NCI-H1417 (cell line): ENCODE measurements at places on chromosomes 7 and 10.

GRCh38 chr7:158120316-158120715 is 467.3 kb downstream of the PTPRN2 start:
- DNase-seq, result no peak

DNA sequence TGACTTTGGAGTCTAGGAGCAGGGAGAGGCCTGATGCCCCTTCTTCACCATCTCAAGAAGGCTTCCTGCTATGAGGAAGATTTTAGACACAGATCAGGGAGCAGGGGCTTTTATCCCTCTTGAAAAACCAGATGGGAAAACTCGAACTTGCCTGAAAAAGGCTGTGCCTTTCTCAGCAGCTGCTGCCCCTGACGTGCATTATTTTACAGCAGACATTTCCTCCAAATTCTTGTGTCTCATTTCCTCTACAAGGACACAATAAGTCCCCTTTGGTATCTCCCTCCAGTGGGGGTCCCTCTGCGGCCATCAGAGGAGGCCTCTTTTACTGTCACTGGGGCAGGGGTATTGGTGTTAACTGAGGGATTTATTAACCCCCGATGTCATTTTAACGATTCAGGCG is 38.0 kb upstream of the AQP1 start:
- DNase-seq, result no peak

- no peak for DNase-seq
Observed at GRCh38 chr7:6725003-6725402, 18.3 kb upstream of the ZNF12 start.

DNA sequence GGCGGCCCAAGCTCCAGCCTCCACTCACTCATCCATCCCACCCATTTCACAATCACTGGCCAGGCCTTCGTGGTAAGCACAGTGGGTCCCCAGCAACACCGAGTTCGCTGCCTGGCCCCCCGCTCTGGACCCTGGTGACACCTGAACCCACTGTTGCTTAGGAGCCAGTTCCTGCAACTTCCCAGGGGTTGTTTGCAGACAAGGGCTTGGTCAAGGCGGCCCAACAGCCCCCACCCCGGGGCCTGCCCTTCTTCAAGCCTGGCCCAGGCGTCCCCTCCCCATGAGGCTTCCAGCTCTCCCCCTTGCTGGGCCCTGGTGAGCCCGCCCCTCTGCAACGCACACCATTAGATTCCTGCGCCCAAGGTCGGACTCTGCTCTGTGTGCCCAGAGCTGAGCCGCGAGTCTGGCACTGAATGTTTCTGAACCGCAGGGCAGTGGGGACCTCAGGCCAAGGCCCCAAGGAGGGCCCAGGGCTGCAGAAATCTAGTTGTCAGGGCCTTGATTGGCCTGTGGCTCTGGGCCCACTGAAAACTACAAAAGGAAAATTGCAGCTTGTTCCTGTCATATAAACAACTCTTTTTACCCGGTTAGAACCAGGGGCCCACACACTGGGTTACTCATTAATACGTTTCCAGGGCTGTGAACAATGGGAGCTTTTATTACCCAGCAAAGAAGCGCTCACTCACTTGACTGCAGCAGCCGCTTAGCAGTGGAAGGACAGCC is 2.1 kb upstream of the COX19 start:
- DNase-seq, result peak; percentile 41

GRCh38 chr10:26197248-26197647 is 19.3 kb upstream of the GAD2 start:
- DNase-seq, result no peak

DNA sequence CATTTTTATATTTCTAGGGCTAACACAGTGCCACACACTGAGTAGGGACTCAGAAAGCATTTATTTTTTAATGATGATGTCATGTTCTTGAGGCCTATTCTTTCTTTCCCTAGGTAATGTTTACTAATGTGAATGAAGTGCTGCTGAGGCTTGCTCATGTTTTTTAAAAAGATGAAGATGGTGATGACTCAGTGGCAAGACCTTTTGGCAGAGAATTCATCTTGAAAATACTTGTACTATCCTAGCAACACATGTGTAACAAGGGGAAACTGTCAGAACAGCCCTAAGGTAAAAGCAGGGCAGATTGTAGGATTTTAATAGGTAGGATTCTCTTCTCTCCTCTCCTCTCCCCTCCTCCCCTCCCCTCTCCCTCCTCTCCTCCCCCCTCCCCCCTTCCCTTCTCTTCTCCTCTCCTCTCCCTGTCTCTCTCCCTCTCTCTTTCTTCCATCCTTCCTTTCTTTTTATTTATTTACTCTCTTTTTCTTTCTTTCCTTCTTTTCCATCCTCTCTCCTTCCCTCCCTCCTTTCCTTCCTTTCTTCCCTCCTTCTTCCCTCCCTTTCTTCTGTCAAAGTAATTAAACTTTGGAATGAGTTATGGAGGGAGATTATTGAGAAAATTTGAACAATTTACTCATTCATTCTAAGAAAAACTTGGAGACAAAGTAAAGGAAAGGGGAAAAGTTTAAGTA is 75.3 kb downstream of the ZNF92 start:
- no peak for DNase-seq

DNA sequence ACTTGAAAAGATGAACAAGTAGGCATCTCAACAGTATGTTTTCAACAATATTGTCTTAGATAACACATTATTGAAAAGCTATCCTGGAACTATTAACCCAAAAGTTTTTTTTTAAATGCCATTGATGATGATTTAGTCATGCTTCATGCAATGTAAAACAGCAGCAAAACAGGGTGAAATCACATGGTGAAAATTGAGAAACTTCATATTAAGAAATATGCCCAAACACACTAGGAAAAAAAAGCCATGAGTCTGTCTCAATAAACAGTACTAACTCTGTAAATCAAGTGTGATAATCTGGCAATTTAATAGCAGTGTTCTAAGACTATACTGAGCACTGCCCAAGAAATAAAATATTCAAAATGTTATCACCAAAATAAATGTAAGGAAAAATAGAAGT is 613.1 kb downstream of the KCNMA1 start:
- DNase-seq, result no peak
